ENCODE measurements at places on chromosomes 3 and 15. TPM values are rescaled to one million over a fixed set of nuclear protein-coding genes. Genes with fewer than 3 reads are reported as not detected.

The COX5A gene
- total RNA-seq: 44.2 TPM

The GHRL gene
- total RNA-seq: 3.2 TPM

The VIPR1 gene
- total RNA-seq: 67.6 TPM

The WDR49 gene
- total RNA-seq: 1.1 TPM

The MUSTN1 gene
- total RNA-seq: 10.7 TPM

The ITIH1 gene
- total RNA-seq: not detected

The PAQR9 gene
- not detected for total RNA-seq

The ZMYND10 gene
- 1.7 TPM for total RNA-seq

The CPB1 gene
- not detected for total RNA-seq

The LOXL1 gene
- total RNA-seq: 3.5 TPM

The WWTR1 gene
- 0.30 TPM for total RNA-seq

The TP63 gene
- total RNA-seq: 0.31 TPM

The CD80 gene
- total RNA-seq: 0.41 TPM

The FSIP1 gene
- 0.22 TPM for total RNA-seq

The SH3GL3 gene
- not detected for total RNA-seq

DNA sequence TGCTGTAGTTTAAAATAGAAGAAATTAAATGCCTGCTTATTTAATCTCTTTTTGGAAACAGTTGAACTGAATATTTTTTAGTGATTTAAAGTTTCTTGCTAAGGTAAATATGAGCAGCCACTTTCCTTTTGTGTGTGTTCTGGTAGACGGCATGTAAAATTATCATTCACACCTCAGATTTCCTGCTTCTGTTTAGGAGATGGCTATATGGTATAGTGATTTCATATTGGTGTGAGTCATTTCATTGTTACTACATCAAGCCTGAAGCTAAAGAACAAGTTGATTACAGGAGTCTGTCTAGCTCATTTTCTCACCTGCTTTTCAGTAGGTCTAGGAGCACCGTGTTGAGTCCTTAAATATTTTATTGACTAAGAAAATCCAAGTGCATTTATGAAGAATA, 2.2 kb downstream of the LRCH3 start:
- peak; percentile 60 for DNase-seq
- H3K4me3 ChIP-seq: peak overlapping the region; percentile 2
- peaks cover 34% of the 10 kb centered on the region for H3K4me1 ChIP-seq
- H3K27me3 ChIP-seq: no peaks in the 10 kb centered on the region
- no peak overlapping the region for H3K27ac ChIP-seq
- no peaks in the 10 kb centered on the region for H3K36me3 ChIP-seq

DNA sequence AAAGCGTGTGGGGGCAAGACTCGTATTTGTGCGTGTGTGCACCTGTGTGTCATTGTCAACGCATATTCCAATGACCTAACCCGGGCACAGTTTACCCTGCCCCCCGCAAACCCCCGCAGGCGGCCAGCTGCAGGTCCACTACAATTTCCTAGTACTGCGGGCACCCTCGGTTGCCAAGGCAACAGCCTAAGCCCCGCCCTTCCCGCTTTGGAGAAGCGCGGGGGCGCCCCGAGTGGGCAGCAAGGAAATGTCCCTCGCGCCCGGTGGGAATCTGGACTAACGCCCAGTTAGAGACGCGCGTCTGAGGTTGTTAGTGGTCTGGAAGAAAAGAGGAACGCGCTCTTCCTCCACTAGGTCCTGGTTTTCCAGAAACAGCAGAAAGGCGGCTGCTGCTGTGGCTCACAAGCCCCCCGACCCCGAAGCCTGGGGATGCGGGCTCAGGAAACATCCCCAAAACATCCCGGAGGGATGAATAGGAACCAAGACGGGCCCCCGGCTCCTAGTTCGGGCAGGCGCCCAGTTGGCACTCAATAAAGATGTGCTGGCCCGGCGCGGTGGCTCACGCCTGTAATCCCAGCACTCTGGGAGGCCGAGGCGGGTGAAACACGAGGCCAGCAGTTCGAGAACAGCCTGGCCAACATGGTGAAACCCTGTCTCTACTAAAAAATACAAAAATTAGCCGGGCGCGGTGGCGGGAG, 1.1 kb downstream of the ABHD14A start:
- H3K4me3 ChIP-seq: peak overlapping the region; percentile 63
- no peaks in the 10 kb centered on the region for H3K36me3 ChIP-seq
- H3K27ac ChIP-seq: peak overlapping the region; percentile 59
- H3K4me1 ChIP-seq: peaks cover 69% of the 10 kb centered on the region
- no peaks in the 10 kb centered on the region for H3K27me3 ChIP-seq

DNA sequence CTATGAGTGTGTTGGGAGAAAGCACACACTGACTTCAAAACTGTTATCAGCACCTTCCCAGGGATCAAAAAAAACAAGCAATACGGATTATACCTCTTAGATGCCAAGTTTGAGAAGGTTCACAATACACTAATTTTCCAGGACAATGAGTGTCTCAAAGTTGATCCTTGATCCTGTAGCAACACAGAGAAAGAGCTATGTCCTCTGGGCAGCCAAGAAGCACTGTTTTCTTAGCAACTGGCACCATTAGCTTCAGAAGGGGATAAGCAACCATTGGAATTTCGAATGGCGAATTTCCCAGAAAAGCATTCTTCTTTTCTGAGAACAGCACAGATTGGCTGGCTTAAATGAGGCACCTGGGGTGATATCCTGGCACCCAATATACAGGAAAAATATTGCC, 270.3 kb upstream of the RORA start:
- H3K36me3 ChIP-seq: no peaks in the 10 kb centered on the region
- peaks cover 8% of the 10 kb centered on the region for H3K27me3 ChIP-seq
- no peaks in the 10 kb centered on the region for H3K4me1 ChIP-seq
- H3K27ac ChIP-seq: no peak overlapping the region

- H3K36me3 ChIP-seq: no peaks in the 10 kb centered on the region
- no peaks in the 10 kb centered on the region for H3K27me3 ChIP-seq
- H3K4me3 ChIP-seq: no peak overlapping the region
- no peaks in the 10 kb centered on the region for H3K4me1 ChIP-seq
These were observed 27.0 kb upstream of the MUC4 start for GRCh38 chr3:195838714-195839113.

- H3K4me3 ChIP-seq: no peak overlapping the region
- DNase-seq: no peak
- no peaks in the 10 kb centered on the region for H3K4me1 ChIP-seq
These were observed 74.4 kb downstream of the CDIN1 start for GRCh38 chr15:36653851-36654250.

DNA sequence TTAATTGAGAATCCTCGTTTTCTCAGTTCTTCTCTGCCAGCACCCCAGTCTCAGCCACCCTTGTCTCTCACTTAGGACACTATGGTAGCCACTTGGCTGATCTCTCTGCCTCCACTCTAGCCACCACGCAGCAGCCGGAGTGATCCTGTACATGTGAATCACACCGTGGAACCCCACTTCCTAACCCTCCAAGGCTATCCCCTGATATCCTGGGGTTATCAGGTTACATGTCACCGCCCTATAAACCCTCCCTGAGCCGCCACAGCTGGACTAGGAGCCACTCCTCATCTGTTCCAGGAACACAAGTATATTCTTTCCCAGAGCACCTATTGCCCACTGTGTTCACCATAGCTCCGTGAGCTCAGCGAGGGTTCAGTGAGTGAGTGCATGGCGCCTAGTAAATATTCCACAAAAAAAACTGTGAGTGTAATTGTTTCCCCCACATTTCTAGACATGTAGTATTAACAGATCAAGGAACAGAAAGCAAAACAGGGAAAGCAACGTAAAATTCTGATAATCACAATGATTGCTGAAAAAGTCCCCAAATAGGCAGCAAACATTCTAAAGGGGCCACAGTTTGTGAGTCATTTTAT, 661 bp upstream of the PARP14 start:
- DNase-seq: no peak
- H3K4me3 ChIP-seq: peak overlapping the region; percentile 93
- H3K36me3 ChIP-seq: peaks cover 11% of the 10 kb centered on the region
- peak overlapping the region; percentile 88 for H3K27ac ChIP-seq

DNA sequence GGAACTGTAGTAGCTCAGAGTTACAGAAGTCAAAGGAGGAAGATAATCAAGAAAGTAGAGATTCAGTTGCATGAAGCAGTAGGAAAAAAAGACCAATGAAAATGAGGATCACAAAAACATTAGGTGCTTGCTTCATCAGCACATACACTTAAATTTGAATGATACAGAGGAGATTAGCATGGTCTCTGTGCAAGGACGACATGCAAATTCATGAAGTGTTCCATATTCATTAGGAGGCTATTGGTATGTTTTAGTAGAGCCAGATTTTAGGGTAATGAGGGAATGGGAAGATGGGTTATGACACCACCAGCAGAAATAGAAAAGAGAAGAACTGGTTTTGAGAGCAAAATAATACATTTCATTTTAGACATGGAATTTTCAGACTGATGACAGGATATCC, 21.0 kb upstream of the TTC14 start:
- no peak for DNase-seq
- H3K27ac ChIP-seq: no peak overlapping the region
- H3K4me1 ChIP-seq: no peaks in the 10 kb centered on the region
- H3K36me3 ChIP-seq: no peaks in the 10 kb centered on the region
- H3K27me3 ChIP-seq: peaks cover 29% of the 10 kb centered on the region

DNA sequence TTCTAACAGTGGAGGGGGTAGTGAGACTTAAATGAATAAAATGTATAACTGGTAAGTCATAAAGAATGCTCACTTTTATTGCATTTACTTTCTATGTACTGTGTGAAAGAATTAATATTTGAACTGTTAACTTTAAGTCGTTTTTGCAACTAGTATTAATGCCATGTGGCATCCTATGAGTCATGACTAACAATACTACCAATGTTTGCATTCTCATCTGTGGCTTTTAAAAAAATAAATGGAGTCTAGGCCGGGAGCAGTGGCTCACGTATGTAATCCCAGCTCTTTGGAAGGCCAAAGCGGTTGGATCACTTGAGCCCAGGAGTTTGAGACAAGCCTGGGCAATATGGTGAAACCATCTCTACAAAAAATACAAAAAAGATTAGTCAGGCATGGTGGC, 5.2 kb downstream of the C3orf49 start:
- H3K27me3 ChIP-seq: no peaks in the 10 kb centered on the region
- no peaks in the 10 kb centered on the region for H3K4me1 ChIP-seq
- H3K4me3 ChIP-seq: no peak overlapping the region

DNA sequence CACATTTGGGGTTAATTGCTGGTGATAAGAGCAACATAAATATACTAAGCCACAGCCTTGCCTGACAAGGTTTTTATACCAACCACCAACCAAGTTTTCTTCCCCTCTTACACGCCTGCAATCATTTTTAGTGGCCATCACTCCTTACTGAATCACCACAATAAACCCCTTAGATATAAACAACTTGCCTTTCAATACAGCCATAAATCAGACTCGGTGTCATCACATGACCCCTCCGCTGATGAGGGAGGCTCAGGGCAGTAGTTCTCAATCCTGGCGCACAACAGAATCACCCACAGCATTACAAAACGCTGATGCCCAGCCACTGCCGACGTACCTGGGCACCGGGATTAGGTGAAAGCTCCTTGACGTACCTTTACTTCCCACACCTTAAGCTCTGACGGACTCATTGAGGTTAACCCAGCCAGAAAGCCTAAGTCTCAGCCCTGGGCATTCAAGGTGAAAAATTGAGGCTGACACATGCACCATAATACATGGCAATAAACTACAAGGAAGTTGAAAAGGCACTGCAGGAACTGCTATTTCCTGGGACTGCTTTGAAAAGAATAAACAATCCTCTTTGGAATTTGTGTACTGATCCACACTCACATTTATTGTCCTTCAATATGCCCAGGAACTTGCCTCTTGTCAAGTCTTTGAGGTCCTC, 17.1 kb downstream of the ADCY5 start:
- H3K4me3 ChIP-seq: no peak overlapping the region
- no peak for DNase-seq

GRCh38 chr3:11085093-11085840, 69.0 kb upstream of the HRH1 start:
- H3K36me3 ChIP-seq: no peaks in the 10 kb centered on the region
- DNase-seq: no peak
- H3K4me1 ChIP-seq: no peaks in the 10 kb centered on the region
- H3K4me3 ChIP-seq: no peak overlapping the region
- H3K27ac ChIP-seq: no peak overlapping the region
- H3K27me3 ChIP-seq: no peaks in the 10 kb centered on the region

GRCh38 chr15:56739964-56740640, 6.8 kb upstream of the ZNF280D start:
- no peaks in the 10 kb centered on the region for H3K27me3 ChIP-seq
- H3K27ac ChIP-seq: no peak overlapping the region
- no peaks in the 10 kb centered on the region for H3K36me3 ChIP-seq
- peak; percentile 20 for DNase-seq
- no peak overlapping the region for H3K4me3 ChIP-seq
- no peaks in the 10 kb centered on the region for H3K4me1 ChIP-seq

- no peak overlapping the region for H3K27ac ChIP-seq
- H3K36me3 ChIP-seq: no peaks in the 10 kb centered on the region
- H3K27me3 ChIP-seq: no peaks in the 10 kb centered on the region
- no peak overlapping the region for H3K4me3 ChIP-seq
These were observed 167.1 kb upstream of the CRBN start for GRCh38 chr3:3346556-3346955.

DNA sequence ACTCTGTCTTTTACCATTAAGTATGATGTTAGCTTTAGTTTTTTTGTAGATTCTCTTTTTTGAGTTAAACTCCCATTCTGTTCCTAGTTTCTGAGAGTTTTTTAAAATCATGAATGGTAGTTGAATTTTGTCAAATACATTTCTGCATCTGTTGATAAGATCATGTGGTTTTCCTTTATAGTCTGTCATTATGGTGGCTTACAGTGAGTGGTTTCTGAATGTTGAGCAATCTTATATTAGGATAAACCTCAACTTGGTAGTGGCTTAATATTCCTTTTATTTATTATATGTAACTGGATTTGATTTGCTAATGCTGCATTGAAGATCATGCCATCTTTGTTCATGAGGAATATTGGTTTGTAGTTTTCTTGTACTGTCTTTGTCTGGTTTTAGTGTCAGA, 34.8 kb downstream of the NEO1 start:
- no peak overlapping the region for H3K27ac ChIP-seq
- no peak for DNase-seq
- H3K4me3 ChIP-seq: no peak overlapping the region
- H3K27me3 ChIP-seq: no peaks in the 10 kb centered on the region

- no peak for DNase-seq
- no peaks in the 10 kb centered on the region for H3K36me3 ChIP-seq
- no peaks in the 10 kb centered on the region for H3K27me3 ChIP-seq
- no peaks in the 10 kb centered on the region for H3K4me1 ChIP-seq
These were observed 1024.4 kb upstream of the CADM2 start for GRCh38 chr3:83934192-83935021.

- no peak overlapping the region for H3K4me3 ChIP-seq
- H3K4me1 ChIP-seq: no peaks in the 10 kb centered on the region
- H3K36me3 ChIP-seq: no peaks in the 10 kb centered on the region
- no peaks in the 10 kb centered on the region for H3K27me3 ChIP-seq
- no peak overlapping the region for H3K27ac ChIP-seq
These were observed 17.5 kb upstream of the TBC1D5 start for GRCh38 chr3:17759901-17760300.

DNA sequence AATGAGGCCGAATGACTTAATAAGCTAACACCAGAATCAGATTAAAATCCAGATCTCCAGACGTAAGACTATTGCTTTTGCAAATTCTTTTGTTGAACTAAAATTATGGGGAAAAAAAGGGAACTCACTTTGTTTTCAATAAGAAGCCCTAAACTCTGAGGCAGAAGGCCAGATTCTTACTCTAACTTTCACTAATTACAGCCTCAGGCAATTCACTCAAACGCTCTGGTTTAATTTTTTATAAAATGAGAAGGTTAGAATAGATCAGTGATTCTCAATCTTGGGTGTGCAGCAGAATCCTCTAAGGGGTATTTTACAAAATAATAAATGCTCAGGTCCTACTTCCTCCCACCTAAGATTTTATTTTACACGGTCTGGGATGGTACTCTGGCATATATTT, 38.1 kb downstream of the C3orf70 start:
- H3K4me1 ChIP-seq: no peaks in the 10 kb centered on the region
- peaks cover 4% of the 10 kb centered on the region for H3K27me3 ChIP-seq
- H3K27ac ChIP-seq: no peak overlapping the region
- no peaks in the 10 kb centered on the region for H3K36me3 ChIP-seq
- DNase-seq: no peak
- no peak overlapping the region for H3K4me3 ChIP-seq
